ENCODE measurements at places on chromosomes 13 and 19. TPM values are rescaled to one million over a fixed set of nuclear protein-coding genes. Genes with fewer than 3 reads are reported as not detected.

SIGLECL1 gene
- not detected for total RNA-seq

SWSAP1 gene
- 4.1 TPM for total RNA-seq

SPTBN4 gene
- 0.82 TPM for total RNA-seq

ZNF526 gene
- 11.6 TPM for total RNA-seq

ZNF492 gene
- 0.25 TPM for total RNA-seq

TEKTIP1 gene
- total RNA-seq: 9.2 TPM

ZNF772 gene
- total RNA-seq: 20.0 TPM

ZNF266 gene
- total RNA-seq: 31.4 TPM

CACNG7 gene
- total RNA-seq: not detected

ZNF69 gene
- 16.4 TPM for total RNA-seq

APLP1 gene
- total RNA-seq: 3.8 TPM

UBE2L5 gene
- not detected for total RNA-seq

FGF21 gene
- not detected for total RNA-seq

KLHL1 gene
- not detected for total RNA-seq

CDX2 gene
- not detected for total RNA-seq

BRME1 gene
- 1.8 TPM for total RNA-seq

MAST3 gene
- 16.0 TPM for total RNA-seq

ACER1 gene
- not detected for total RNA-seq

ZNF600 gene
- total RNA-seq: 9.4 TPM

PROZ gene
- not detected for total RNA-seq

PLIN5 gene
- 30.7 TPM for total RNA-seq

C1QTNF9 gene
- total RNA-seq: 0.25 TPM

KLK15 gene
- not detected for total RNA-seq

NOTCH3 gene
- 92.3 TPM for total RNA-seq

ZNF177 gene
- 1.8 TPM for total RNA-seq

RNF225 gene
- 0.25 TPM for total RNA-seq

PRR20A gene
- not detected for total RNA-seq

ZNF441 gene
- 19.3 TPM for total RNA-seq

PBX4 gene
- 5.7 TPM for total RNA-seq

NUDT19 gene
- 11.7 TPM for total RNA-seq

ARRDC5 gene
- total RNA-seq: 1.4 TPM

FLT1 gene
- total RNA-seq: 45.7 TPM

OR7D2 gene
- total RNA-seq: not detected

ZBTB32 gene
- 1.8 TPM for total RNA-seq

CYSLTR2 gene
- total RNA-seq: 1.4 TPM

OR7A5 gene
- total RNA-seq: not detected

NLRP13 gene
- total RNA-seq: not detected

KLK4 gene
- not detected for total RNA-seq

JAK3 gene
- 30.8 TPM for total RNA-seq

DCT gene
- 0.13 TPM for total RNA-seq

ZNF345 gene
- 8.5 TPM for total RNA-seq

GNG8 gene
- total RNA-seq: not detected

PALM3 gene
- total RNA-seq: 19.4 TPM

ELL gene
- total RNA-seq: 25.2 TPM

PGLYRP1 gene
- total RNA-seq: not detected

FFAR3 gene
- total RNA-seq: not detected

RGL3 gene
- total RNA-seq: 126 TPM
